PC-9 (cell line): ENCODE measurements at places on chromosomes 2 and 18. TPM values are rescaled to one million over a fixed set of nuclear protein-coding genes. Genes with fewer than 3 reads are reported as not detected.

Gene KLHL29
- 3.1 and 3.4 TPM in 2 replicates for total RNA-seq

Gene ESPNL
- 1.1 and 2.2 TPM in 2 replicates for total RNA-seq

GRCh38 chr2:14558335-14558919 lies 74.1 kb upstream of the LRATD1 start:
- DNase-seq, result no peak

- DNase-seq, result no peak
Observed at GRCh38 chr18:6427286-6427685, 12.6 kb upstream of the L3MBTL4 start.

- DNase-seq, result no peak
Observed at GRCh38 chr18:53909668-53910067, 314.8 kb downstream of the MBD2 start.

GRCh38 chr2:238949710-238950345 lies 101.9 kb downstream of the TWIST2 start:
- DNase-seq, result no peak

DNA sequence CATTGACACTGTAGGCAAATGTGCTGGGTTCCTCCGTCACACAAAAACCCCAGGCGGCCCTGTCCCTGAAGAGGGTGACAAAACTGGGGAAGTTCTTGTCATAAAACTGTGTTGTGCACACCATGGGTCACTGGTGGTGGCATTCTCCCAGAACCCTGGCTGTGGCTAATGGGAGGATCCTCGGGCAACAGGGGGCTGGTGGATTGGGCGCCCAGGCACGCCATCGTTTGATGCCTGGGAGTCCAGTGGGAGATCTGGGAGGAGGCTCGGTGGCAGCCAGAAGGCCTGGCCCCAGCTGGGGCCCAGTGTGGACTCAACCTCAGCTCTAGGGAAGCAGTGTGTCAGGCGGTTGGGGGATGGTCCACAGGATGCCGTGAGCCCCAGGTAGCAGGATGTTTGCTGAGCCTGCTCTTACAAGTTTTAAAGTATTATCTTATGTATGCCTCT lies 140.7 kb downstream of the ACOXL start:
- DNase-seq, result no peak

- no peak for DNase-seq
Observed at GRCh38 chr2:45843136-45843535, 191.7 kb downstream of the PRKCE start.

DNA sequence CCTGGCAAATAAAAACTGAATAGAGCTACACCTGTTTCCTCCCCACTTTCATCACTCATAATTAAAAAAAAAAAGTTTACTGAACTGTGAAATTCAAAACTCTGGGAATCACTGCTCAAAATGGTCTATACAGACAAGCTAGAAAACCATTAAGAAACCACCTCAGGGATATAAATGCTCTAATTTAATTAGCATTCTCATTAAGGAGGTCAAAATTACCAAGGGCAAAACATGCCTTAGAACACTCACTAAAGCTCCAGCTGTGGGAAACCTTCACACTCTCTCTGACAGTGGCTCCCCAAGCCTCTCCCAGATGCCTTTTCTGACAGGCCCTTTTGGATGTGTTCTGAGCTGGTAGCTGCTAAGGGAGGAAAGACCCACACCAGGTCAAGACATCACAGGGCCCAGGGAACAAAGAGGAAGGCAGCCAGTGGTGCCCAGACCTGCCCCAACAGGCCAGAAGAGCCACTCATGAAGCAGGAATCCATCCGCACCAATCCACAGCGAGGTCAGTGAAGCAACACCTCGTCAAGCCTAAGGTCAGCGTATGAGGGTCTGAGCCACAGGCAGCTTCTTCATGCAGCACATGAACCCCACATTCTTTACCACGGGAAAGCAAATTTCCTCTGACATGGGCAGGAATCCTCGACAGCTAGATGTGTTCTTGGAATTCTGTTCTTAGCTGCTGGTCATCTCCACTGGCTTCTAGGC lies 35.6 kb downstream of the XDH start:
- DNase-seq, result no peak
